ENCODE measurements at places on chromosomes 2 and 18.

GRCh38 chr18:34117319-34117718 lies 107.4 kb downstream of the NOL4 start:
- peak; percentile 97 for DNase-seq

- no peak for DNase-seq
Measured at GRCh38 chr2:74714691-74715080, 60.6 kb downstream of the SEMA4F start.

GRCh38 chr2:169768262-169768995 lies 30.2 kb upstream of the SSB start:
- DNase-seq, result no peak

- DNase-seq, result no peak
Measured at GRCh38 chr2:212646698-212647366, 108.2 kb upstream of the ERBB4 start.

GRCh38 chr2:95122197-95122551 lies 566 bp upstream of the MRPS5 start:
- DNase-seq, result no peak

GRCh38 chr2:197281421-197281820 lies 29.2 kb downstream of the ANKRD44 start:
- DNase-seq, result no peak

DNA sequence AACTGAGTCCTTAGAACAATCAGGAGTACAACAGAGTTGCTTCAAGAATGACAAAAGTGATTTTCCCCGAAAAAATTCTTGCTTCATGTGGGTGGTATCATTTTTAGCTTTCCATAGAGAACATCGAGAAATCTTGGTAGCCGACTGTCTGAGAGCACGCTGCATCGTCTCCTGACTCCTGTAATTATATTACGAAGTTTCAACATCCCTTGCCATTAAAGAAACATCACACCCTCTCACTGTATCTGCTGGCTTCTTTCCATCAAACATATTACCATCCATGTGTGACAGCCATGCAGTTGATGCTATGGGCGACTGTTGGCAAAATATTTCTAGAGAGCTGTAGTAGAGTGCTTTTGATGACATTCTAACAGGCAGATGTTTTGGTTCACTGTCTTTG lies 311.2 kb downstream of the CMPK2 start:
- no peak for DNase-seq

- DNase-seq, result no peak
Measured at GRCh38 chr2:42407476-42407875, 46.5 kb upstream of the COX7A2L start.

DNA sequence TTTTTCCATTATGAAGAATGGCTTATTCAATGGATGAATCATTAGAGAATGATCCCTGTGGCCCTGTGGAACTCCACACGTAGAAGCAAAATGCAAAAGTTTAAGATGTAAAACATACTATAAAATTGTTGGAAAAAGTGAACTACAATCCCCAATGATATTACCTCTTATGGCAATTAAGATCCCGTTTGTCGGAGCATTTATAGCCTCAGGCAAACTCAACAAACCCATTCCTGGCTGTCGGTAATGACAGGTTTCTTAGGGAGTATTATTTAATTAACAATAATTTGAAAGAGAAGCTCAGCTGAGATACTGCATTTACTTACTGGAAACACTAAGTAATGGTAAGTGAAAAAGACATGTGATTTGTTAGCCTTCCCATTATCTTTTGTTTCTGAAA lies 138.3 kb downstream of the CDH20 start:
- peak; percentile 61 for DNase-seq

GRCh38 chr2:57434972-57435371 lies 611.6 kb upstream of the VRK2 start:
- DNase-seq, result no peak

DNA sequence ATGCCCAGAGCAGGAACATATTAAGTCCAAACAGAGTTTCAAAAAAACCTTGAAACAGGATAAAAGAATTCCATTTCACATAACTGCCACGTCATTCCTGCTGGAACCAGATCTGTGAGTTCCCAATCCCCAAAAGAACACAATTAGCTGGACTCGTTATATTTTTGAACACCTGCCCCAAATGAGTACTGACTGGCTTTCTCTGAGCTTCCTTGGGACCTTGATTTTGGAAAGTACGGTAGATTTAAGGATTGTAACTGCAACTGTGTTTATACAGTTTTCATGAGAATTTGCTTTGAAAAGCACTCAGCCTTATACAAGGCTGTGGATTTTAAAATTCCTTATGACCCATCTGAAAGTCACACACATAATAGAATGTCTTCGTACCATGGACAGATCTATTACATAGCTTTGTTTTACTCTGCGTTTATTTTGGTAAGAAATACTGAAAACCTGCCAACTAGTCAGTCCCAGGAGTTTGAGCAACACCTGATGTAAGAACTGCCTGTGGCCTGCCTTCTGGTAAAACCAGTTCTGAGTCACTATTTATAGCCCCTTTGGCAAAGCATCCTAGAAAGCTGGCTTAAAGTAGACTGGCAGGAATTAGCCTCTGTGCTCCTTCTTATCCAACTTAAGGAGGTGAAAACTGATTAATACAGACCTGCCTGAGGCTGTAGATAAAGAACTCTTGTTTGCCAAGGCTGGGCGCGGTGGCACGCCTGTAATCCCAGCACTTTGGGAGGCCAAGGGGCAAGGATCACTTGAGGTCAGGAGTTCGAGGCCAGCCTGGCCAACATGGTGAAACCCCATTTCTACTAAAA lies 48.1 kb downstream of the MERTK start:
- peak; percentile 36 for DNase-seq

DNA sequence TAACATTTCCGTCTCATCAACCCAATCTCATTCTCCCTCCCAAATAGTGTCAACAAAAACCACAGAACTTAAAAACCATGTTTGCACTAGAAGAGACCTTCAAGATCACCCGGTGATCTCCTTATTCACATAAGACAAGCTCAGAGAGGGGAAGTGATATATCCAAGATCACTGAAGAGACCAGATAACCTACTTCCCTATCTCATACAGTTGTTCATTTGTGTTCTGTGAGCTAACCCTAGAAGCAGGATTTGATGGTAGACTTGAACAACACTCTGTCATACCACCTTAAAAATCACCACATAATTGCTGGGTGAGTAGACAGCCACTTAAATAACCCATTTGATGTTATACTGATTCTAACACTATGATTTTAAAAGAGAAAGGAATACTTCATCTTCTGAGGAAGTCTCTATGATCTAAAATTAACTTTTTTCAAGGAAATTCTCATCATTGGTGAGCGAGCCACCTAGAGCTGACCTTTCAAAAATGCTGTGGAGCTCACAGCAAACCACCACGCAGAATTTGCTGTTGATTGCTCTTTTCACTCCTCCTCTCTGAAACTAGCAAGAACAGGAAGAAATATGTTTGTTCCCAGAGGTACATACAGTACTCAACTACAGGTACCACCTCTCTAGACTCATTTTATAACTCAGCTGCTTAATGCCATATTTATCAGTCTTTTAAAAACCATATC lies 15.1 kb downstream of the AAK1 start:
- no peak for DNase-seq

DNA sequence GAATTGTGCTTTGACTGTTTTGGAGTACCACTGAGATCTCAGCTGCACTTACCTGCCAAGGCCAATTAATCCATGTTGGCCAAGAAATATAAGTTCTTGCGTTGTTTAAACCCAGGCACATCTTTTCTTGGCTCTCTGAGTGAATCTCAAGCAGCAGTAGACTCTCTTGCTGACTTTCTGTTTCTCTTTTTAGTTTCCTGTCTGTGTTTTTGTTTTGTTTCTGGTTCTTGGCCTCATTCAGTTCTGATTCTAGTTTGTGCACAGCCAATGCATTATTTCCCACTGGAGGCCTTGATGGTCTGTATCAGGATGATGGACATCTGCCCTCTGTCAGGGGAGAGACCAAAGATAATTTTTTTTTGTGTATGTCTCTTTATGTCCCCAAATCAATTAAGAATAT lies 379.4 kb downstream of the CDH2 start:
- no peak for DNase-seq

GRCh38 chr2:73423913-73424312 lies 38.3 kb downstream of the ALMS1 start:
- no peak for DNase-seq

- no peak for DNase-seq
Measured at GRCh38 chr18:10047237-10047636, 133.4 kb downstream of the VAPA start.

- no peak for DNase-seq
Measured at GRCh38 chr2:26679867-26680266, 12.7 kb upstream of the KCNK3 start.

GRCh38 chr2:127454595-127455565 lies 36.7 kb downstream of the PROC start:
- no peak for DNase-seq

DNA sequence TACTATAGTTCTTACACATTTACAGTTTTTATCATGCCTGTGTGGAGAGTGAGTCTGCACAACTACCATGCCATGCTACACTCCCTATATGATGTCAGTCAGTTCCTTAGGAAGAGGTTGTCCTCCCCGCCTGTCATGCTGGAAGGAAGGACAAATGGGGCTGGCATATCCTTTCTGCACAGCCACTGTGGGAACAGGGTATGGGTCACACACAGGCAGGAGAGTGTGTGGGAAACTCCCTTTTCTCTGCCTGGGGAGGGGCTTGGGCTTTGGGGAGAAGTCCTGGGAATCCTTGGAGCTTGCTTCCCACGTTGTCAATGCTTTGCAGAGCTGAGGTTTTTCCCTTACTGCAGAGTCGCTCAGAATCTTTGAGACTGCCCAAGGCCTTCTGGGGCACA lies 232.1 kb downstream of the PRKCE start:
- DNase-seq, result no peak

DNA sequence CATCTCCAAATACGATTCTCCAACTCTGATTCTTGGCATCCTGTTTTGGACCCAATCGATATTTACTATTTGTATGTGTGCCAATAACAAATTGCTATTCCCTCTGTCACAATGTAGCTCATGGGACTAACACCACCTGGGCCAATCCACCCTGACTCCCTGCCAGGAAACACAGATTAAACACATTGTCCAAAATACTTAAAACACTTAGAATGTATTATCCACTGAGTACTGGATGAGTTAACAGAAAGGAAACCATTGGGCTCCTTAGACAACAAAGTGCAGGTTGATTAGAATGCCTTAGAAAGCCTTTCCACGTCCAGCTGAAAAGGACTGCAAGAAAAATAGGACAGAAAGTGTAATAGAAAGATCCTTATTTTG lies 79.4 kb upstream of the ARHGAP28 start:
- peak; percentile 74 for DNase-seq

DNA sequence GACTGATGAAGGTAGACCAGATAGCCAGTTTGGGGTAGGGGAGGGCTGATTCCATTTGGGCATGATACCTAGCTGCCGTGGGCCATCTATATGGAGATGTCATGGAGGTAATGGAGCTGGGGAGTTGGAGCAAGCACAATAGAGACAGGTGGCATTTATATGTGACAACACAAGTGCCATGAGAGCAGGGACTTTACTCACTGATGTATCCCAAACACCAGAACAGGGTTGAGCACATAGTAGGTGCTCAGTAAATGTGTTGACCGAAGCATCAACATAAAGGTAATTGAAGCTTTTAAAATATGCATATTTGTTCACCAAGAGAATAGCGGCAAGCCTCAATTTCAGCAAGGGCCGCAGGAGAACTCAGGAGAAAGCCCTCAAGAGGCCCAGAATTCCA lies 15.0 kb downstream of the SLC30A3 start:
- DNase-seq, result no peak

DNA sequence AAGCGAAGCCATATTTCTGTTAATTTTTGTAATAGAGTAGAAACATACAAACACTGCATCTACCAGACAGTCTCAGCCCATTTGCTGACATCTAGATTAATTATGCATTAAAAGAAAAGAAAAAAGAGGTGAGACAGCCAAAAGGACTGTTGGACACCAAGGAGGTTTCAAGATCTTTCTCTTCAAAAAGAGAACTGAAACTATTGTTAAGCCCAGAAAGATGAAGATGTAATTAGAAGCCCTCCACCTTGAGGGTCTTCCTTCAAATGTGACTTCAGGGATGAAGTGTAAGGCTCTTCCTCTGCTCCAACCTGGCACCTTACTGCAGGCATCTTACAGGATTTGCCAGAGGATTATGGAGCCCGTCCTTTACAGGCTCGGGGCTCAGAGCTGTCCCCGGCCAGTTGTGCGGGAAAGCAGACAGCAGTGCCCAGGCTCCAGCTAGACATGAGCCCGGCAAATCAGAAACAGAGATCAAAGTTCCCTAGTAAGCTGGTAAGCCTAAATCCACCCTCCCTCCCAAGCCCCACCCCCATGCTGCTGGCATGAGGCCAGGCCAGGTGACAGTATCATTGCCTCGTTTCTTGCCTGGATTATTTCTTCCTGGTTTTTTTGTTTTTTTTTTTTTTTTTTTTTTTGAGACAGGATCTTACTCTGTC lies 38.9 kb downstream of the ADI1 start:
- DNase-seq, result no peak

DNA sequence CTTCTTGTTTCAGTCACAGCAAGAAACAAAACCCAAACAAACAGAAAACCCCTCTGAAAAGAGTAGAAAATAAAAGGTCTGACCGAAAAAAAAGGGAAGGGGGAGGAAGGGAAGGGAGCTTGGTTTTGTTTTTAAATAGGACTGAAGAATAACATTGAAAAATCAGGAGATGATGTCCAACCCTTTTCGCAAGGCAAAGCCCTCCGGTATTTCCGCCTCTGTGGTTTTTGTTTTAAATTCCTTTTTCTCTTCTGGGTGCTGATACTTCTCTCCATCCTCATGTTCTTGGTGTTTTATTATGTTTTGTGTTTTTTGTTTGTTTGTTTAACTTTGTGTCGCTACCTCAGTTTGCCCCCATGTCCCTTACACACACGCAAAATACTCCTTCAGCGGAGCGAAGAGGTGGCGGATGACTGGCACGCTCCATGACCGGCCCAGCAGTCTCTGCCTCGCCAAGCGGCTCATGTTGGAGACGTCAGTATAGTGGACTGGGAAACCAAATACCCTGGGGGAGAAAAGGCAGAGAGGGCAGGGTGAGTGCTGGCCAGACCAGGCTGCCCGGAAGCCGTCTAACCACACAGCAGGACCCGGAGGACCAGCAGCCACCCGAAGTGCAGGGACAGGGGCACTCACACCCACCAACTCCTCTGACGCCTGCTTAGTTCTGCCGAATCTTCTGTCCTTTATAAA lies 65.7 kb upstream of the POMC start:
- DNase-seq, result no peak

- DNase-seq, result no peak
Measured at GRCh38 chr2:55781542-55781941, 87.9 kb upstream of the PNPT1 start.

DNA sequence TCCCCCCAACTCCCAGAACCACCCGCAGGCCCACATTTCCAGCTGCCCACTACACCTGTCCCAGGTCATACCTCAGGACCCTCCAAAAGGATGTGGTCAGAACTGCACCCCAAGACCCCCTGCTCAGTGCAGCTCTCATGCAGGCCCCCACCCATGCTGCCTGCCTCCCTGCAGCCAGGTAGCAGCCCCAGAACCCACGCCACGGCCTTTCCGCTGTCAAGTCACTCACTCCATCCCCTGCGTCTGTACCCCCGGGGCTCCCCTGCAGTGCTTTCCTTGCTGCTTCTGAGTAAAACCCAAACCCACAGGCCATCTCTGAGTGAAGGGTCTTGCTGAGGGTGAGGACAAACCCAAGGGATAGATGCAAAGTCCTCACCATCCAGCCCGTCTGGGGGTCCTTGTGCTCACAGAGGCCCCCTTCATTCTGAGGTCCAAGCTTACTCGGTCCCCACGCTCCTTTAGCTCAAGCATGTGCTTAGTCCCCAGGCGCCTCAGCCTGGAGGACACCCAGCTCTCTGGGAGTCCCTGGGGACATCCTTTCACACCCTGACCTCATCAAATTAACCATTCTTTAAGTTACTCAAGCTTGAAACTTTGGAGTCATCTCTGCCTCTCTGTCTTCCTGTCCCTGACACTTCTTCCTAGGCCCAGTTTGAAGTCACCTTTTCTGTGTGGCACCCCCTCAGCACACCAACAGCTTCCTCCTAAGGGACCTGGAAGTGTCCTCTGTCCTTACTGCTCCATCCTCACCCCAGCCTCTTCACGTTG lies 130.1 kb downstream of the SMAD7 start:
- DNase-seq, result no peak
